ENCODE measurements at places on chromosomes 7 and 10.

DNA sequence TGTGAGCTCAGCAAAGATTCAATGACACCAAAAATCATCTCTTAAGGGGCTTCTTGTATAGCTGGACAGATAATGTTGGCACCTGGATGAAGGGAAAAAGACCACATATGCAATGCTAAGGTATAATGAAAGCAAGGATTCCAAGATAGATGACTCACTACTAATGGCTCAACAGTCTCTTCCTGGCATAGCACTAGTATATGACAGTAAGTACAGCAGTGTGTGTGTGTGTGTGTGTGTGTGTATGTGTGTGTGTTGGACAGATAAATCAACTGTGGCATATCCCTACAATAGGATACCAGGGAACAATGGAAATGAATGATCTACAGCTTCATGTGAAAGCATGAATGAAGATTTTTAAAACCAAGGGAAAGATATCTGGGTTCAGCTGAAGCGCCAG lies 257.1 kb downstream of the SFMBT2 start:
- DNase-seq, result no peak

DNA sequence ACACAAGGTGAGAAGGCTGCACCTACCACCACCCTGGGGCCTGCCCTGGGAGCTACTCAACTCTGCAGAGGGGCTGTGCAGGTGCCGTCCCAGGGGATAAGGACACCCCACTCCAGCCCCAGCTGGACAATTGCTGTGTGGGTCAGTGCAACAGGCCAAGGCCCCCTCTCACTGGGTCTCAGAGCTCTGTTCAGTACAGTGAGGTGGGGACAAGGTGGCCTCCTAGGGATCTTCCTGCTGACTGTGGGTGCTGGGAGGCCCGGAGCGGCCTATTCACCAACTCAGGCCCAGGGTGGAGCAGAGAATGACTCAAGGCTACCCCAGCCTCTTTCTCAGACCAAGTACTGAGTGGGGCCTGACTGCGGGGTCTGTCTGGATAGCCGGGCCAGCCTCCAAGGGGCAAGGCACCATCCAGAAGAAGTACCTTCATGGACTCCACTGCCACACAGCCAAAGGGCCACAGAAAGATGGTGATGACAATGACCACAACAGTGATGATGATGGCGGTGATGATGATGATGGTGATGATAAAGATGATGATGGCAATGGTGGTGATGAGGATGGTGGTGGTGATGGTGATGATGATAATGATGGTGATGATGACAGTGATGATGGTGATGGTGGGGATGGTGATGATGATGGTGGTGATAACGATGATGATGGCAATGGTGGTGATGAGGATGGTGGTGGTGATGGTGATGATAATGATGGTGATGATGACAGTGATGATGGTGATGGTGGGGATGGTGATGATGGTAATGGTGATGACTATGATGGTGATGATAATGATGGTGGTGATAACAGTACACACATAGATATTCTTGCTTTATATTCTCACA lies 59.8 kb upstream of the DNAAF5 start:
- no peak for DNase-seq

DNA sequence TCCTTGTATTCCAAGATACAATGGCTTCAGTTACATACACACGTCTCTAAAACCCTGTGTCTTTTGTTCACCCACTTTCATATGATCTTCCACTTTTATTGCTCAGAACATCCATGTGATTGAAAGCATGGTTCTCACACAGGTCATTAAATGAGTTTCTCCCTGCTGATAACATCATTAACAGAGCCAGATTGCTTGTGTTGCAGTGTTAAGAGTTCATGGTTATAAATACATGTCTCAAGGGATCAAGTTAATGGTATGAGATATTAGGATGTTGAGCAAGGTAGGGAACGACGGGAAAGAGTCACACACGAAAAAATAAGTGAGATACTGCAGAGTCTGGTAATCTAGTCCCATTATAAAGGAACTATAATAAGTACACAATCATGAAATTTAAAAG lies 861.5 kb downstream of the SORCS1 start:
- DNase-seq, result no peak

DNA sequence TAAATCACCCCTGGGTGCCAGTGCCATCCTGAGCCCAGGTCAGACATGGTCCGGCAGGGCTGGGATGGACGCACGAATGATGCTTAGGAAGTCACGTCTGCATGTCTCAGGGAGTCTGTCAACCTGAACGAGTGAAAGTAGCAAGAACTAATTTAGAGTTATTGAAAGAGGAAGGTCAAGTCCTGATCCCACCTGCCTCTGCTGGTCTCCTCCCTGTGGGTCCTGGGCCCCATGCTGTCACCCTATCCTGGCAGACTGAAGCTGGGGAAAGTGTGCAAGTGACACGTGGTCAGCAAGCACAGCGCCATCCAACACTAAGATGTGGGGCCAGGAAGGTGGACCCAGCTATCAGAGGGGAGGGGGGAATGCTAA lies 26.1 kb upstream of the GRID1 start:
- no peak for DNase-seq

DNA sequence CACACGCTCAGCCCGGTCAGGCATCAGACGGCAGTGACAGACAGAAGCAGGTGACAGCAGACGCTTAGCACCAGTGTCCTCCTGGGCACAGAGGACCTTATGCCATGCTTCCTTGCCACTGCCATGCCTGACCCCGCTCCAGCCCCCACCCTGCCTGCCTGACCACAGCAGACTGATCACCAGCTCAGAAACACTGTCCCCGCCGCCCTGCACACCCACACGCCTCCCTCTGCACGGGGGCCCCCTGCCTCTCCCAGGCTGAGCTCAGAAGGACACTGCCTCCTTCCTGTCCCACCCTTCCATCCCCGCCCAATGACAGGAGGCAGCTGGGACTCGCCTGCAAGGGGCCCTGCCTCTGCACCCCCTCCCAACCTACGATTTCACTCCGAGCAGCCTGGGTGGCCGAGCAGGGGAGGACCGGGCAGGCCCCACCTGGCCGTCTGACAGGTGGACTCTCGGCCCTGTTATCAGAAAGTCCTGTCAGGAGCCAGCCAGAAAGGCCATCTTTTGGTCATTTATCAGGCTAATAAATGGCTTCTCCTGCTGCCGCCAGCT lies 183.4 kb downstream of the ELFN1 start:
- no peak for DNase-seq

DNA sequence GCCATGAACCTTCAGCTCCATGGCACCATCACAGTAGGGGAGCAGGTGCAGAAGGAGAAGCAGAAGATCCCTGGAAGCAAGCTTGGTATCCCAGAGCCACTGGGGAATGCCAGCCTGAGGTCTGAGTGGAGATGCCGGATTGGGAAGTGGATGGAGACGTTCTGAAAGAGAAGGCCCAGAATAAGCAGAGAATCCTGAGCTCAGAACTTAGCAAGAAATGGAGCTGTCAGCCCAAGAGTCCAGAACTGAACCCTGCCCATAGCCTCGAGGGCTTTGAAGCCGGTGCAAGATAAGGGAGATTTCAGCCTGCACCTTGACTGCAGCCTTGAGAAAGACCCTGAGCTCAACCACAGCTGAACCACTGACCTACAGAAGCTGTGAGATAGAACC lies 13.9 kb upstream of the GDF10 start:
- DNase-seq, result no peak

- DNase-seq, result no peak
Observed at GRCh38 chr10:63072951-63073350, 60.2 kb upstream of the NRBF2 start.

GRCh38 chr10:16987206-16987621 lies 142.4 kb downstream of the CUBN start:
- DNase-seq, result no peak

DNA sequence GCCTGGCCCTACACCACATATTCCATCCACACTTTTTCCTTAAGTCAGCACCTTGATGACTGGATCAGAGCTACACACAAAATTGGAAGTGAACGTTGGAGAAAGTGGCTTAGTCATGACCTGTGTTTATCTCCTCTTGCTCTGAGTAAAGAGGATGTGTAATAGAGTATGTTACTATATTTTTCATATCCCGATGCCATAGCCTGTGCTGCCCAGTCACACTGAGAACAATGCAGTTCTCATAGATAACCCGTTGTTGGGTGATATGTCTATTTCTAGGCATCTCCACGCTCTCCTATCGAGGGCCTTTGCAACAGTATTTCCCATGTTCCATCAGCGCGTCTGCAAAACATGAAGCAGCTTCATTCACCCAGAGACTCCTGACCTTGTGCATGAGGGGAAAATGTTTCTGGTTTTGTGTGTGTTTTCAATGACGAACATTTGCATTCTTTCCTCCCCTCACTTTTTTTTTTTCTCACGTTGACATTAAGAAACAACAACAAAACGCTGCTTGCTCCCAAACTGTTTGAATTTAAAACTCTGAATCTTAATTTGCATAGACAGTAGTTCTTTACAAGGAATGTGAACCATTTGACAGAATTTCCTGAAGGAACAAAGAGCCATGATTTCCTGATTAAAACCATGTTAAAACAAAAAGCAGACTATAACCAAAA lies 43.4 kb downstream of the GRK5 start:
- no peak for DNase-seq

GRCh38 chr7:2773608-2774007 lies 70.5 kb downstream of the GNA12 start:
- DNase-seq, result no peak

- no peak for DNase-seq
Observed at GRCh38 chr10:124993736-124994451, 52.0 kb downstream of the ZRANB1 start.

DNA sequence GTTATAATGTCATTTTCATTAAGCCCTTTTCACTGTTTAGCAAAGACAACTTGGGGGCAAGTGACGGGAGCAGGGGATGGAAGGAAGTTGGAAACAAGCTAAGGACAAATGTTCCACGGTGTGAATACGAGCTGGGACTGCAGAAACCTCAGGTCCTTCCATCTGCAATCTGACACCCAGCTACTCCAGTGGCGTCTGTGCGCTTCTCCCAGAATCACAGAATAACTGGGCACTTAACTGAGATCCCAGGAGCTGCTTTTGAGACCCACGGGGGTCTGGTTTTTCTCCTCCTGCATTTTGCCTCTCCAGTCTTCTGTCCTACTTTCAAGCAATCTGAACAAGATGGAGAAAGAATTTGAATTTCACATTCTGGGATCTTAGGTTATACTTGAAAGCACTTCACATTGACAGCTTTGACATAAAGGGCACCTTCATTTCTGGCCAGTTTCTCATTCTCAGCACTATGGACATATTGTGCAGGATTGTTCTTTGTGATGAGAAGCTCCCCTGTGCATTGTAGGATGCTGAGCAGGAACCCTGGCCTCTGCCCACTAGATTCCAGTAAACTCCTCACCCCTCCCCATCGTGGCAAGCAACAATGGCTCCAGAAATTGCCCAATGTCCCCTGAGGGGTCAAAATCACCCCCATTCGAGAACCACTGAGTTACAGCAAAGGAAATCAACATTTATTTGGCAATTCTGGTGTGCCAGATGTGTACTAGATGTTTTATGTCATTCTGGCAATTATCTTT lies 194.1 kb downstream of the CACNB2 start:
- no peak for DNase-seq

- DNase-seq, result no peak
Observed at GRCh38 chr7:151372612-151373265, 31.1 kb downstream of the NUB1 start.

DNA sequence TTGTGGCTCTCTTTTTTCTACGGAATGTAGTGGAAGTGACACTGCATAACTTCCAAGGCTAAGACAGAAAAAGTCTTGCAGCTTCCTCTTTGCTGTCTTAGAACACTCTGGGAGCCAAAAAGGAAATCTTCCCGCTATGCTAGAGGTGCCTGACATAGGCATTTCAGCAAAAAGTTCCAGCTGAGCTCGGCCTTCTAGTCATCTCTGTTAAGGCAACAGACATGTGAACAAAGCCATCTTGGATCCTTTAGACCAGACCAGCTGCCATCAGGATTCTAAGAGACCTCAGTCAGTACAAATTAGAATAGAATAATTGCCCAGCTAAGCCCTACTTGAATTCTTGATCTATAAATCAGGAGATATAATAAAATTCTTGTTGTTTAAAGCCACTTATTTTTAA lies 16.3 kb upstream of the COL1A2 start:
- no peak for DNase-seq

DNA sequence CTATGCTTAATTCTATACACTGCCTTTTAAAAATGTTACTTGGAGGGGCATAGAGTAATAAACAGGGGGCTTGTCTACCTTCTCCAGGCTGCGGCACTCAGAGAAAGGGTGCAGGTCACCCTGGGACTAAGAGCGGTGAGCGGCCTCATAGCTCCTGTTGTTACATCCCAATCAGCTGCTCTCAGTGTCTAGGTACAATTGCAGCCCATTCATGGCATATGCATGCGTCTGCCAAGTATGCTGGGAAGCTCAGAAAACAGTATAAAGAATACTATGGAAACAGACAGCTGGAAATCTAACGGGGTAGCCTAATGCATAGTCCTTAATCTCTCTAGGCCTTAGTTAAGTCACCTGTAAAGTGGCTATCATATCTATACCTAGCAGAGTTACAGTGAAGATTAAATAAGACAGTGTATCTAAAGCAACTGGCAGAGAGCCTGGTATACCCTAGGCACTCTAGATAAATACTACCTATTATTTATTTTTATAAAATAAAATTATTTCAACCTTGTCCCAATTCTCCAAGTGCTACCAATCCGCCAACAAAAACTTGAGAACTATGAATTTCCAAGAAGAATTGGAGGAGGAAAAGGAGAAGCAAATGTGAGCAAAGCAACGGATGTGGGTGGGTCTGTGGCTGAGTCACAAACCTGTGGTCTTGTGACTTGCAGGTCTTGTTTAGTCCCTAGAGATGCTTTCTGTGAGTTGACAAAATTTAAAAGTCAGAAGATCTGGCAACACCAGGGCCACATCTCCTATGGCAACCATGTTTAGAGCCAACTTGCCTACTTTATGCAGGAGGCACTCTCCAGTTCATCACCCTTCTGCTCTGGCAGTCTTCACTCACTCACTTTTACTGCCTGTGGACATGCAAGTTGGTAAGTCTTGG lies 183.0 kb downstream of the RAPGEF5 start:
- no peak for DNase-seq

- no peak for DNase-seq
Observed at GRCh38 chr7:28343462-28343861, 68.9 kb upstream of the CREB5 start.

DNA sequence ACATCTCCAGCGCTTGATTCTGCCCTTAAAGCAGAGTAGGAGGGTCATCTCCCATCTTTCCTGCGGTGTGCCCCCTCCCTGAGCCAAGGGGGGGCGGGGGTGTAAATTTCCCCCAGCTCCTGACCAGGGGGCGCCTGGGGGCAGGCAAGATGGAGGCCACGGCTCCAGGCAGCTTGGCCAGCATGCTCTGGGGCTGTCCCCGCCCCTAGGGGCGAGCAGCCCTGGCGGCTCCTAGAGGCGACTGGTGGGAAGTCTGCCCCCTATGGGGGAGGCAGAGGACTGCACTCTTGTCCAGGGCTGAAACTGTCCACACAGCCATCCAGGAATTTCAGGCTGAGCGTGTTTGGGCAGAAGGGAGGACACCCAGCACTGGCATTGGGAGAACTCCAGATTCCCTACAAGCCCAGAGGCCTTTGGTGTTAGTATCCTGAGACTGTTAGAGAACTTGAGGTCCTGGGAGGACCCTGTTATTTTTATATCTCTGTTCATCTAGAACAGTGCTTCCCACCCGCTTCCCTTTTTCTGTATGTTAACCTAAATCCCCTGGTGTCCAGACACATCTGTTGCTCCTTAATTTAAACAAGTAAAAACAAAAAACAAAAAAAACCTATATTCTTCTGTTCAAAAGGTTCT lies 4.6 kb downstream of the STRA8 start:
- DNase-seq, result no peak

GRCh38 chr7:66464059-66464458 lies 164.6 kb upstream of the KCTD7 start:
- DNase-seq, result no peak
